ENCODE measurements at places on chromosomes 6 and 20. TPM values are rescaled to one million over a fixed set of nuclear protein-coding genes. Genes with fewer than 3 reads are reported as not detected.
A peak's percentile ranks its signal among the peaks of the same experiment; 100 is the strongest.

The CD83 gene
- 12.1 TPM for total RNA-seq

DNA sequence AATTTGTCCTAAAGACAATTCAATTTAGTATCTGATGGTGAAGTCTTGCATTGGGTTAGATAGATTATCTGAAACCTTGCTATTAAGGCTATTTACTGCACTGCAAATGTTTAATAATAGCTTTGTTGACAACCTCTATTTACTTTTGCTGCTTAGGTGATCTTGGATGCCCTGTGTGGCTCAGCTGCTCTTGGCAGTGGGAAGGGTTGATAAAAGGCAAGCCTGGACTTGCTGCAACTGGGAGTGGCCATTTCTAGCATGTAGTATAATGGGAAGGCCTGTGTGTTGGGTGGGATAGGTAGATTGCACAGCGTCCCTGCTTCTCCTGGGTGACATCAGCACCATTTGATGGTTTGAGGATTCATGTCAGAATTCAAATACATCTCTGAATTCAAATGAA lies 49.1 kb downstream of the ARMC2 start:
- no peak for DNase-seq

DNA sequence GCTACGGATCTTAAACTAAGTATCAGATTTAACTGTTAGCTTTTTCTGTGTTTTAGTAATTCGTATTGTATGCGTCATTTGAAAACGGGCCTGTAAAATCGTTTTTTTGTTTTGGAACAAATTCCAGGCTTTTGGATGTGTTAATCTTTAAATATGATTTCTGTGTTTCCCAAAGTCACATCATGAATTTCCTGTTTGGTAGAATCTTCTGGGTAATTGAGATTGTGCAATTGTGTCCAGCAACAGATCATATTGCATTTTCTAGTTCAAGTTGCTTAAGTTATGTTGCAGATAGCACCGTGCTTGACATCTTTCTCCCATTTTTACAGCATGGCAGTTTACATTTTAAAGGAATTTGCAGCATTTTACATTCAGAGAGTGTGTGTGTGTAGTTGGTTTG lies 1.9 kb downstream of the MAPK14 start:
- no peak for DNase-seq

GRCh38 chr6:108737594-108738546 lies 110.4 kb upstream of the ARMC2 start:
- no peak for DNase-seq

DNA sequence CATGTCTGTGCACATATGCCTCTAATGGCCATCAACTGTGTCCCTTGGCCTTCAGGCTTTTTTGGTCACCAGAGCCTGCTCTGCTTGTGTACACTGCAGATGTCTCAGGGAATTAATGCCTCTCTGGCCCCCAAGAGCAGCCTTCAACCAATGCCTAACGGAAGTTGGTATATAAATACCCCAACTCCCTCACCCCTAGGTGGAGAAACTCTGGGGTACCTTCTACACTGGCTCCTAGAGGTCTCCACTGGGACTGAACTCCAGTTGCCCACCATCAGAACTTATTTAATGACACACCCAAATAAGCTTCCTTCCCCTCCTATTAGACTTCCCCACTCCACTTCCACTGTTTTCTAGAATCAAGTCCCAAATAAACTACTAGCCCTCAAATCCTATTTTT lies 43.1 kb downstream of the PRND start:
- no peak for DNase-seq

- DNase-seq, result no peak
Measured at GRCh38 chr6:41273714-41274113, 12.8 kb downstream of the TREM1 start.

The VSX1 gene
- not detected for total RNA-seq

GRCh38 chr20:3248167-3248992 lies 9.4 kb upstream of the SLC4A11 start:
- no peak for DNase-seq

GRCh38 chr6:82381278-82381677 lies 17.7 kb downstream of the TPBG start:
- DNase-seq, result no peak

GRCh38 chr6:169292338-169293124 lies 38.9 kb upstream of the THBS2 start:
- DNase-seq, result no peak

DNA sequence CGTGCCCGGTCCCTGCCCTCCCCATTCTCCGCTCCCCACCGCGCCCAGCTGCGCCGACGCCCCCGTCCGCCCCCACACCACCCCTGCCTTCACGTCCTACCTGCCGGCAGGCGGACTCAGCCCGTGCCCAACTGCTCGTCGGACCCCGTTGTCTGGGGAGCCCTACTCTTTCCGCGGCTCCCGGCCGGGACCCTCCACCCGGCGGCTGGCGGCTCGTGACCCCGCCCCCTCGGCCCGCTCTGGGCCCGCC lies at the start of gene SERAC1:
TSS of gene SERAC1 (minus strand) at position 223 of the 250 bp plus-strand sequence. CDS start 9,899 bp downstream, outside the sequence.
- DNase-seq, result no peak

- DNase-seq, result peak; percentile 22
Measured at GRCh38 chr20:23245553-23246181, 104.9 kb upstream of the NXT1 start.

DNA sequence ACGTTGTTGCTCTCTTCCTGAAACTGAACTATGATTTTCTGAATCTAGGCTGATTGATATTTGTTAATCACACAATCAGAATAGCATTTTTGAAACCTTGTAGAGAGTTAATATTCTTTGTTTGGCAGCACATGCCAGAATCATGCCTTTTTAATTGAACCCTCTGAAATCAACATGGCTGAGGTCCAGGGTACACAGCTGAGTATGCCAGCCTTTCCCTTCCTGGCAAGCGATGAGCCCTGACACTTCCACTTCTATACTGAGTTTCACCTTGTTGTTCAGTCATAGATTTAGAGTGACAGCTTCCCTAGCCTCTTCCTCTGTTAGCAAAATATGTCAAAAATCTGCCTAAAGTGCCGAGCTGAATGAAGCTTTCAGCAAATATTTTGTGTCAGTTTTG lies 6.8 kb downstream of the HDDC2 start:
- DNase-seq, result no peak

DNA sequence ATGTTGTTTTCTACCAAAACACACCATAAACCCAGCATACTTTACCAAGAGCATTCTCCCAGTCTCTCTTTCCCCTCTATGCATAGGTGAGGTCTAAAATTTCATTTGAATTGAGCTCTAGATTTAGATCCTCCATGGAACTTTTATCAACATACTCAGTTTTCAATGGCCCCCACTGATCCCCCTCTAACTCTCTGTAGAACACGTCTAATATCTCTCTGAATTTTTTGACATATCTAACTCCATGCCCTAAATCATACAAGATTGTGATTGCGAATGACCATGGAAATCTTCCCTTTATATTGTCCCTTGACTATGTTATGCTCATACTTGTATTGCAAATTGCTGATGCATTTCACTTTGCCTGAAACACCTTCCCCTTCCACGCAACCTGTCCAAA lies 38.1 kb upstream of the HBS1L start:
- DNase-seq, result no peak

The MAP7 gene
- total RNA-seq, result not detected

The KCNQ5 gene
- total RNA-seq, result 25.8 TPM

GRCh38 chr6:111609028-111609820 lies 3.5 kb upstream of the TRAF3IP2 start:
- no peak for DNase-seq

GRCh38 chr6:11389977-11390376 lies 147.6 kb upstream of the TMEM170B start:
- no peak for DNase-seq

- no peak for DNase-seq
Measured at GRCh38 chr6:130697271-130697994, 129.8 kb upstream of the SMLR1 start.

GRCh38 chr6:169172456-169172855 lies 81.2 kb downstream of the THBS2 start:
- no peak for DNase-seq

DNA sequence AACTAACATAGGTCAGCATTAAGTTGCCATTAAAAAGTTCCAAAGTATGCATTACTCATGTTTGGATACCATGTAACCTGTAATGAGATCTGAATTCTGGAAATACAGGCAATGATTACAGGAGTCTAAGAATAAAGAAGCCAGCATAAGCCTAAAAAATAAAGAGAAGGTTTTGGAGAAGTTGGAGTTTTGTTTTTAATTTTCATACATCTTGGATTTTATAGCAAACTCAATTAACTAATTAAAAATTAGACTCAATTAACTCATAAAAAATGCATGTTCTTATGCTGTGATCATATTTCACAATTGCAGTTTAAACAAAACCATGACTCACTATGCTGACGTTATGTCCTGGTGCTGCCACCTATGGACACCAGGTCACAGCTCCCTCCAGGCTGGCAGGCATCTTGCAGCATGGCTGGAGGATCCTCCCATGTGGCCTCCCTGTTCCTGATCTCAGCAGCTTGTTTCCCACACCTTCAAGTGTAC lies 648.8 kb upstream of the AGPAT4 start:
- DNase-seq, result peak; percentile 26

- peak; percentile 81 for DNase-seq
Measured at GRCh38 chr6:26331218-26332073, 33.6 kb upstream of the BTN3A2 start.

The PPT2 gene
- total RNA-seq, result 34.1 TPM

GRCh38 chr20:13996265-13996664 lies 949 bp downstream of the MACROD2 start:
- no peak for DNase-seq

DNA sequence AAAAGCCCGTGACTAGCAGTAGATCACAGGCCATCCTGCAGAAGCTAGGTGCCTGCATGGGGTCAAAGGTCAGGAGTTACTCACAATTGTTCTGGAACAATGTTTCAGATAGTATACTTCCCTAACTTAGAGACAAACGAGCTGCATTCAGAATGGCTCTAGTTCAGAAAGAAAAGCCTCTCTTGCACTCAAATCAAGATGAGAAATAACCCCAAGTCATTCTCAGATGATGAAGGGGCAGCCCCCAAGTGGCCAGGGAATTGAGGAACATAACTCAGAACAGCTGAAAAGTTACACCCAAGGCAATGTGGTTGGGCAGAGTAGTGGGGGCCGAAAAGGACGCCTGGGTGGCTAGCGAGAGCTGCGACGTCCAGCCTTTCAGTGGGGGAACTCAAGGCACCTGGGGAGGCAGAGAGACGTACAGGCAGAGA lies 27.8 kb downstream of the FYN start:
- DNase-seq, result no peak

GRCh38 chr6:44185953-44186634 lies 27.5 kb downstream of the CAPN11 start:
- peak; percentile 47 for DNase-seq

GRCh38 chr6:147161974-147162495 lies 42.2 kb upstream of the STXBP5 start:
- no peak for DNase-seq

DNA sequence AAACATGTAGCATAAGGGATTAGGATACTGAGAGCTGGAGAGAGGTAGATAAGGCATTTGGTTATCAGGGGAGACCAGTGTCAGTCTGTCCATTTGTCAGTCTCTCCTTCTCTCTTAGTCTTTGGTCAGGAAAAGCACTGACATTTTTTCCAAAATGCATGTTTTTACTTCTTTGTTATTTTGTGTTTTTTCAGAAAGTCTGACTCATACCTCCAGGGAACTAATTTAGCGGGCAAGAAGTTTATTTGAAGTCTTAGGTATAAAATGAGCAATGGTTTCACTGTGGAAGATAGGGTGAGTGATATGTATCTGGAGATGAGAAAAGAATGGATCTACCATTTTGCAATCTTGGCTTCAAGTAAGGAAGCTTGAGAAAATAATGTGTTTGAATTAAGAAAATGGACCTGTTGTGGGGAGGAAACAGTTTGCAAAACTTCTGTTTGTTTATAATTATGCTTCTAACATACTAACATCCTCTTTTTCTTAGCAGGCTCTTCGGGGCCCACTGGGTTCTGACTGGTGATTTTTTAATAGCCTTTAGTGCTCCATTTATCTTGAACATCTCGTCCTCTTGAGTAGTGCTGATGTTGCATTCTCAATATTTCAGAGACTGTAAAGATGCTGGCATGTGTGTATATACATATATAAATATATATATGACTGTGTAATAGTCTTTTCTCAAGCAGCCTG lies 66.9 kb upstream of the FABP7 start:
- DNase-seq, result no peak

The SOD2 gene
- 49.2 TPM for total RNA-seq

DNA sequence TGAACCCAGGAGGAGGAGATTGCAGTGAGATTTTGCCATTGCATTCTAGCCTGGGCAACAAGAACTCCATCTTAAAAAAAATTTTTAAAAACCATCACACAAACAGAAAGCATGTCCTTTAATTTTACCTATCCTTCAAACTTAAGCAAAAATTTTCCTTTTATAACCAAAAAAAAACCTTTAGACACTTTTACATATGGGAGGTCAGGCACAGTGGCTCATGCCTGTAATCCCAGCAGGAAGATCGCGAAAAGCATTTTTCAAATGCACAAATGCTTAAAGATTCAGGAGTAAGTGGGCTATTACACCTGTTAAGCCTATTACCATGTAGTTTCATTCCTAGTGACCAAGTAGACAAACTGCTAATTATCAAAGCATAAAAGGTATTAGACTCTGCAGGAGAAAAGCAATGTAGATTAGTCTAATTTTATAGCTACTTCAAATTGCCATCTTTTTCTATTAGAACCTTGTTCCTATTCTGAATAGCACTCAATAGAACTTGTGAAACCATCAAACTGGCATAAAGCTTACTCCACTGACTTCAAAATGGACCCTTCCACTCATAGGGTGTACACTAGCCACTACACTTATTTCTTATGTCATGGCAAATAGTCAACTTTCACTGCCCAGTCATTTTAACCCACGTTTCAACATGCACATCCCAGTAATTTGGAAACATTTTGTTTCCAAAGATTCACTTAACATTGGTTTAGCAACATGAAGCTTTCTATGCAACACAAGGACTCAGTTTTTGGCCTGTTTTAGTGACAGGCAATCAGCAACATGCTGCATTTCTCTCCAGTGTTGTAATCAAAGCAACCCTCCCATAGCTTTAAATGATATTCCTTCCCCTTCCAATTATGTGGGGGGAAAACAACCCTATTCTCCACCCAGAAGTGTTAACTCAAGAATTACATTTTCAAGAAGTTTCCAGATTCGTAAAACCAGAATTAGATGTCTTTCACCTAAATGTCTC lies 4.0 kb downstream of the EEF1A1 start:
- DNase-seq, result peak; percentile 14
